Muscle of back (tissue), 13 donors: ENCODE measurements at places on chromosomes 3 and 15. TPM values are rescaled to one million over a fixed set of nuclear protein-coding genes. Genes with fewer than 3 reads are reported as not detected.

DNA sequence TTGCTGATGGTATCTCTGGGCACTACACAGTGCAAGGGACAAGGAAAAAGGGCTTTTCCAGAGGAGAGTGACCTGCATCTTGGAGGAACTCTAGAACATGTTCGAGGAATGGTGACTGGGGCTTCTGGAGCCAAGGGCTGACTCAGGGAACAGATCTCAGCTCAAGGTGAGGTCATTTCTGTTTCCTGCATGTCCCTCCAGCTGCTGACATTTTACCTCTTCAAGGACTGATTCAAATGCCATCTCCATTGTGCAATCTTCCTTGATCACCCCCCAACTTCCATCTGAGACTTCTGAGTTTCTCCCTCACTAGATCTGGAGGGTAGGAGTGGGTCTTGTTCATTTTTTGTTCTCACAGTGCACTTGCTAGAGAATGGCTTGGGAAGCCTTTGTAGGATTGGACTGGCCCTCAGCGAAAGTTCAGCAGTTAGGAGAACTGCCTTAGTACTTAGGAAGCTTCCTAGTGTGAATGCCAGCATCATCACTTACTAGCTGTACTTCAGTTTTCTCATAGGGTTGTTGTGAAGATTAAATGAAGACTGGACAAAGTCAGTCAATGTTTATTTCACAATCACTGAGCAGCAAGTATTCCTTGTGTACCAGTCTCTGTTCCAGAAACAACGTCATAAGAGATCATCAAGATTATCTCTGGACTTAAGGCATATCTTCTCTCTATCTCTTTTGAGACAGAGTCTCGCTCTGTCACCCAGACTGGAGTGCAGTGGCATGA, 2.6 kb upstream of the IDH3A start:
- DNase-seq, result no peak

GRCh38 chr3:119700269-119700919, 2.4 kb upstream of the CFAP91 start:
- DNase-seq, result no peak

DNA sequence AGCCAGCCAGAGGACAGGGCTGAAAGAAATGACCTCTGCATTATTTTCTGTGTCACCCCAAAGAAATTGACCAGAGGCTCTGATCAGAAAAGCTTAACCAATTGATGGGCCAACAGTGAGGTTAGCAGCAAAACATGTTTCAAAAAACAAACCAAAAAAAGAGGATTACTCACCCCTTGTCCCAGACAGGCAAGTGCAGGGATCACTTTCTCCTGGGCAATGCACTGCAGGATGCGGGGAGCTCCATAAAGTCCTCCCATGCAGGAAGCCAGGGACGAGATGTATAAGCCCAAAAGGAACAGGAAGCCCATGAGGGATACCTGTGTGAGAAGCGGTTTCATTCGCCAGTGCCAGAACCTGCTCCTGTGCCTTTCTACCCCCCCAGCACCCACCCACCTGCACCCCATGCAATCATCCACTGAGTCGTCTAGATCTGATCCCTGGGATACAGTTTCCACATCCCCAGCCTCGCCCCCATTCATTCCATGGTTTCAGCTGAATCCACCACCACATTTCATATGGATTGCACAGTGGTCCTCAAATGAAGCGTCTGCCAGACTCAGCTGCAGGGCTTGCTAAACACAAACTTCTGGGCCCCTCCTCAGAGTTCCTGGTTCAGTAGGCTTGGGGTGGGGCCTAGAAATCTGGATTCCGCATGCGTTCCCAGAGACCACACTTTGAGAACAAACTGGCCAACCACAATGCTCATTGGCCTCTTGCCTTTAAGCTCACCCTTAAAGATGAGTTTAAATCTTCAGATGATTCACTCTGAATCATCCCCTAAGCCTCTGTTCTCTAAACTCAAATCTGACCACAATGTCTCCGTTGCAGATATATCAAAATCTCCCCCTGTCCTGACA, 54.4 kb upstream of the HEG1 start:
- DNase-seq, result no peak

DNA sequence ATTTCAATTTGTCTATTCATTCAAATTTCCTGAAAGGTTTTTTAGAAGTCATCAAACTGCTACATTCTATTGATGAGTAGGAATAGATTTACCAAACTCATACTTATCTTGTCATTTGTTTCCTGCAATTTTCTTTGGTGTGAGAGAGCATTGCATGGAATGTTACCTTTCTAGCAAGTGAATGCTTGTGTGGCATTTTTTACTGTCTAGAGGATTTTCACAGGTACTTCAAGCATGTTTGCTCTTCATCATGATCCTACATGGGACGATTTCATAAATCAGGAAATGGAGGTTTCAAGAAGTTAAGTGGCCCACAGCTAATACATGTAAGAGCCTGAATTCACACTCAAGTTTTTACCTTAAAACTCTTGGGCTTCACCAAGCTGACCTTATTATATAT, 26.1 kb downstream of the TGFBR2 start:
- no peak for DNase-seq

GRCh38 chr3:33790091-33790490, 8.3 kb upstream of the PDCD6IP start:
- no peak for DNase-seq

DNA sequence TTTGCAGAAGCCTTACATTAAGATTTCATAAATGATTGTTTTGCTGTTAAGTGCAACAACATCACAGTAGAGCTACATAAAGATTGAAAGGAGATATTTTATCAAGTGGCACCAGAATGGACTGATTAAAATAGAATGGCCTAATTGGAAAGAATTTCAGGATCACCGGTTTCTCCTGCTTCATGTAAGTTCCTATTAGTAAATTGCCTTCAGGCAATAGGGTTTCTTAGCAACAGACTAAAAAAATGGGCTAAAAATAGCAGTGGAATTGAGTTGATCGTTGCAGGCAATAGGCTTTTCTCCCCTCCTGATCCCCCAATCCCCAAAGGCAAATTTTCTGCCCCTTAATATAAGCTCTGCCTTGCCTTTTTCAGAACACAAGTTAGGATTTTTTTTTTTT, 917 bp downstream of the LNP1 start:
- DNase-seq, result peak; percentile 83

DNA sequence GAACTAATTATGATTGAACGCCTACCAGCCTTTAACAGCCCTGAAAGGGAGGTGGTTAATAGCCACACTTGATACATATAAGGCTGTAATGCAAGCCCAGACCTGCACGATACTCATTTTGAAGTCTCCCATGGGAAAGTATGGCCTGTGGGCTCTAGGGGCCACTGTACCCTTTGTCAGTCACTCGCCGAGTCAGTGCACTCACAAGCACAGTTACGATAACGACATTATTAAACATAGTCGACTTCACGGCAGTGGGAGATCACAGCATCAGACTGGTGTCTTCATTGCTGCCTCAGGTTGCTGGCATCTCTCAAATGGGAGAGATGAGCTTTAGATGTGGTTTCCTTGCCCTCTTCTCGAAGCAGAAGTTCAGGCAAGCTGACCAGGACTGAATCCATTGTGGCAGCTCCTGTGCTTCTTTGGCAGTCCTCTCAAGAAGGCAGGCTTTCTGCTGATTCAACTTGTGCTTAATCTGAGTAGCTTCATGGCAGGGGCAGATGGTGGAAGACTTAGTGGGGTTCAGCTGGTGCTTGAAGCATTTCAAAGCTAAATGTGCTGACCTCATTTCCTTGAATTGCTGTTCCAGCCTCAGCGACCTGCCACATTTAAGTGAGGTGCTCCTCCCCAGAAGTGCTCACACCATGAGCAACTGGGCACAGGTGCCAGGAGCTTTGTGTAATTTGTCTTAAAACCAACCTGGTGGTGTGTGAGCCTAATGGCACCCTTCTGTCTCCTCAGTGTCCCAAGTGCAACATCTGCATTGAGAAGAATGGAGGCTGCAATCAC, 15.8 kb upstream of the P4HTM start:
- DNase-seq, result no peak

PODXL2 gene
- polyA plus RNA-seq, result 5.1 TPM

GRCh38 chr3:14925729-14926591, 21.4 kb upstream of the NR2C2 start:
- DNase-seq, result peak; percentile 56

RASGRF1 gene
- polyA plus RNA-seq, result 0.19 TPM

DNA sequence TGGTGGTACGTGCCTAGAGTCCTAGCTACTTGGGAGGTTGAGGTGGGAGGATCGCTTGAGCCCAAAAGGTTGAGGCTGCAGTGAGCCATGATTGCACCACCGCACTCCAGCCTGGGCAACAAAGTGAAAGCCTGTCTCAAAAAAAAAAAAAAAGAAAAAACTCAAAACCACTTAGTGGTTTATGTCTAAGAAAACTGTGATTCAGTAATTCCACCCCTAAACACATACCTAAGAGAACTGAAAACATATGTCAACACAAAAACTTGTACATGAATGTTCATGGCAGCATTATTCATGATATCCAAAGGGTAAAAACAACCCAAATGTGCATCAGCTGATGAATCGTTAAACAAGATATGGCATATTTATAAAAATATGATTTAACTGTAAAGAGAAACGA, 14.3 kb downstream of the SPG21 start:
- no peak for DNase-seq

MYO5C gene
- 5.8 TPM for polyA plus RNA-seq

DNA sequence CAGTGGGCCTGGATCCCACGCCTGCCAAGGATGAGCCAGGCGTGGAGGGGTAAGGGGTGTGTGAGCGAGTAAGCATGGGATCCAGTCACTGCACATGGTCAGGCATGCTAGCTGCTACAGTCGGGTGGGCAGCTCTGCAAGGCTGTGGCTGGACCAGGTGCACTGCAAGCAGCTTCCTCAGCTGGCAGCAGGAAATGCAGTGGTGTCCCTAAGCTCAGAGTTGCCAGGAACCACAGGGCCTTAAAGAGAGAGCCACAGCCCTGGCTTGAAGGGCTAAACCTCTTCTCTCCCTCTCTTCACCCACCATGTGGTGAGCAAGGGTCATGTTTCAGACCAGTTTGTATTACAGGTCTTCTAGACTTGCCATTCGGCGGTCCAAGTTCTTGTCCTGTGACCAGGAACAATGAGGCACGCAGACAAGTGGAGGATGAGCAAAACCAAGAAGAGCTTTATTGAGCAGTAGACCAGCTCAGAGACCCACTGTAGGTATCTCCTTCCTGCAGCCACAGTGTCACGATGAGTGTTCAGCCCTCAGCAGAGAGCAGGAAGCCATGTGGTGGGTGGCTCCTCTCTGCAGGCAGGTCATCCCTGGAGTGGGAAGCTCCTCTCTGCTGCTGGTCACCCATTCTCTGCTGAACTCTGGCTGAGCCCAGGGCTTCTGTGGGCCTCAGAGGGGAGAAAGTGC, 511.9 kb downstream of the PYDC2 start:
- DNase-seq, result no peak

GRCh38 chr3:115148142-115148790, 1.2 kb upstream of the ZBTB20 start:
- no peak for DNase-seq

ARGFX gene
- polyA plus RNA-seq, result not detected

TICRR gene
- polyA plus RNA-seq, result 4.6 TPM

IQCB1 gene
- polyA plus RNA-seq, result 15.5 TPM

CCPG1 gene
- 27.5 TPM for polyA plus RNA-seq

AMT gene
- polyA plus RNA-seq, result 6.7 TPM

GRCh38 chr3:198021320-198021719, 61.3 kb downstream of the LMLN start:
- DNase-seq, result no peak

DNA sequence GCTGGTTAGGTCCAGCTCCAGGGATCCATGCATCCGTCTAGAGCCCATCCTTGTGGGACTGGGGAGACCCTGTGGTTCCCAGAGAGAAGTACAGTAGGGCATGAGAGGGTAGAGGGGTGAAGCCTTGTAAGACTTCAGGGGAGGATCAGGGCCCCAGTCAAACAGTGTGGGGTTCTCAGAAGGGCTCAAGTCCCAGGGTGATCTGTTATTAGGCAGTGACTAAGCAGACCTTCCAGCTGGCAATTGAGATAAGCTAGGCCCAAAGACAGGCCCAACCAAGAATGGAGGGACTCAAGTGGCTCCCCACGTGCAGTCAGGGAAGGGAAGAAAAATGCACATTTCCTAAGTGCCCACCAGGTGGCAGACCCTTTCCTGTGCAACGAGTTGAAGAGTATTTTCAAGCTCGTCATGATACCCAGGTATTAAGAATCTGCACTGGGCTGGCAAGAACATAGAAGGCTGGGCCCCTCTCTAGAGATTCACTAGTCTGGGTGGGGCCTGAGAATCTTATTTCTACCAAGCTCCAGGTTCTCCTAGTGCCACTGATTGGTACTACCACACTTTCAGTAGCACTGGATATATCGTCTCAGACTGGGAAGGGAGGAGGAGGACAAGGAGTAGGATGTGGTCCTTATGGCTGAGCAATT, 240.8 kb downstream of the NR1D2 start:
- peak; percentile 33 for DNase-seq

- peak; percentile 5 for DNase-seq
Observed at GRCh38 chr15:94205366-94205765, 26.0 kb upstream of the MCTP2 start.

DNA sequence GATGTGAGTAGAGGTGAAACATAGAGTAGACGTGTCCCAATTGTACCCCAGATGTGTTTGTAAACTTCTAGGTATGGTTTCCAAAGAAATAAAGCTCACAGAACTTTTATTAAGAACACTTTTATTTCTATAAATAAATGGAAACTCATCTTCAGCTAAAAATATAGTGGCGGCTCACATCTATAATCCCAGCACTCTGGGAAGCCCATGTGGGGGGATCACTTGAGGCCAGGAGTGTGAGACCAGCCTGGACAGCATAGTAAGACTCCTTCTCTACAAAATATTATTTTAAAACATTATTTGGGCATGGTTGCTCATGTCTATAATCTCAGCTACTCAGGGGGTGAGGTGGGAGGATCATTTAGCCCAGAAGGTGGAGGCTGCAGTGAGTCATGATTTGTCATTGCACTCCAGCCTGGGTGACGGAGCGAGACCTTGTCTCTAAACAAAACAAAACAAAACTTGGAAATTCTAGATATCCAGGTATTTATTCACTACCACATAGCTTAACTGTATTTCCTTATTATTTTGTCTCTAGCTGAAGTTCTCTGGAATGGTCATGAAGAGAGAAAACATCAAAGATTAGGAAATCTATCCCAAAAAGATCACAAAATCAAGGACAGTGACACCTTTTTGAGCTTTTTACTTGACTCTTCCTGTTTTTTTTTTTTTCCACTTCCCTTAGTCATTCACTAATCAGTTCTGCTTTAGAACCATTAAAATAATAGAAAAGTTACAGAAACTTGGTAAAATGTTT, 258.1 kb downstream of the TIGIT start:
- DNase-seq, result no peak

DNA sequence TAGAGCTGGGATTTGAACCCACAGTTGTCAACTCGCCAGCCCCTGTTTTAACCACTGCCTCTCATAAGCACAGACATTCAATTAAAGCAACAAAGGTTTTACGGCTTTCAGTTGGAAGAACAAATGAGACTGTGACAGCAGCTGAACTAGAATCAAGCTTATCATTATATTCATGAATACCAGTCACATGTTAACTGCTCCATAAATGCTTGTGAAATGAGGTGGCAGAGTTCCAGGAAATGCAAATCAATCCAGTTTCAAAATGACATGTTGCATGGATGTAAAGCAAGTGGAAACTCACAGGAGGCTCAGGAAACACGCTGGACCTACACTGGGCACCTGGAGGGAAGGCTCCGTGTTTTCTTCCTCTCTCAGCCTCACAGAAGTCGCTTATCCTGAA, 3.9 kb downstream of the GP5 start:
- DNase-seq, result no peak

GRCh38 chr3:136885357-136886213, 23.6 kb downstream of the NCK1 start:
- DNase-seq, result no peak

PPP2R3A gene
- 65.1 TPM for polyA plus RNA-seq
